Astrocyte of the hippocampus (primary cell): ENCODE measurements at places on chromosomes 12 and 14.

DNA sequence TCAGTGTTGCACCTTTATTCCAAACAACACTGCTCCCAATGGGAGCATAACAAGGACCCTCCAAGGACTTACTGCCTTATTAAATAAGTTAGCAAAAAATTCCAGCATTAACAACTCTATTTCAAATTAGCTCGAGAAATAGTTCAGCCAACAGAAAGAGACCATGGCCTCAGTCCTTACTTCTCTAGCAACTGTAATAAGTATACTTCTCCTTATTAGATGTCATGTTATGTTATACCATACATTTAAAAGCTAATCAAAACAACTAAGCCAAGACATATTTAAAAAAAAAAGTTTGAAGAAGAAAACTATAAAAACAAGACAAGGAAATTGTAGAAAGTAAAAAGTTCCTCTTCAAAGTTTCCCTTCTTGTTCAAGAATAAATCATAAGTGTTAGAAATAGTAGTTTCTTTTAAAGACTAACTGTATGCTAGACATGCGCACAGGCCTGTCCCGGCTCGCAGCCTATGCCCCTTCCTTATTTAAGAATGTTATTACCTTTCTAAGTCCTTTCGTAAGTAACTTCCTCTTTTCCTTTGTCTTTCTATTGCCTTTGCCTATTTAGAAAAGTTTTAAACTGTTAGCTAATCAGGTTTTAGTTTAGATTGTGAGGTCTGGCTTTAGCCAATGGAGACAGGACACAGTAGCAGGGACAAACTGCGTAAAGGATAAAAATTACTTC lies 68.6 kb downstream of the RESF1 start:
- no peak for DNase-seq

DNA sequence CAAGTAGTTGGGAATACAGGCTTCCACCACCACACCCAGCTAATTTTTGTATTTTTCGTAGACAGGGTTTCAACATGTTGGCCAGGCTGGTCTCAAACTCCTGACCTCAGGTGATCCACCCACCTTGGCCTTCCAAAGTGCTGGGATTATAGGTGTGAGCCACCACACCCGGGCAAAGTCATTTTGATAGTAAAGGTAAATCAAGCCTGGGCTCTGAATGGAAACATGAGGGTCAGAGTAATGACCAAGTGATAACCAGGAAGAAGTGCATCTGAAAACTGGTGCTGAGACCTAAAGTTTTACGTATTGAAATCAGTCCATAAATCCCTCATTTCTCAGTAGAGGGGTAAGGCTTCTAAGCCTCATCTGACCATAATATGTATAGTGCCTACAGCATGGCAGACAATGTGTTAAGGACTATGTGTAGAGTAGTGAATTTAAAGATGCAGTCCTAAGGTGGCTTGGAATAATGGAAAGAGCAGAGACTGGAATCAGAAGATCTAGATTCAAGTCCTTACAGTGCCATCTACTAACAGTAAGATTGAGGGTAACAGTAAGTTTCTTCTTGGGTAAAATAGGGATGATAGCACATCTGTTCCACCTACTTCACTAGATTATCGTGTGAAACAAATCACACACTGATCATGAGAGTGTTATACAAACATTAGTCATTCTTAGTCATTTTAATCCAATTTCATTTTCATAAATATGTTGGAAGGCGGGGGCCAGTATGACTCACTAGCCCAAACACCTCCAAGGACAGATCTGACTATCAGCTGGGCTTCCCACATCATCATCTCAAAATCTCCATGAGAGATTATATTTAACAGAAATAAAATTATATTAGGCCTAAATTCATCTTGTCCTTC lies 11.2 kb downstream of the MAP4K5 start:
- peak; percentile 53 for DNase-seq

DNA sequence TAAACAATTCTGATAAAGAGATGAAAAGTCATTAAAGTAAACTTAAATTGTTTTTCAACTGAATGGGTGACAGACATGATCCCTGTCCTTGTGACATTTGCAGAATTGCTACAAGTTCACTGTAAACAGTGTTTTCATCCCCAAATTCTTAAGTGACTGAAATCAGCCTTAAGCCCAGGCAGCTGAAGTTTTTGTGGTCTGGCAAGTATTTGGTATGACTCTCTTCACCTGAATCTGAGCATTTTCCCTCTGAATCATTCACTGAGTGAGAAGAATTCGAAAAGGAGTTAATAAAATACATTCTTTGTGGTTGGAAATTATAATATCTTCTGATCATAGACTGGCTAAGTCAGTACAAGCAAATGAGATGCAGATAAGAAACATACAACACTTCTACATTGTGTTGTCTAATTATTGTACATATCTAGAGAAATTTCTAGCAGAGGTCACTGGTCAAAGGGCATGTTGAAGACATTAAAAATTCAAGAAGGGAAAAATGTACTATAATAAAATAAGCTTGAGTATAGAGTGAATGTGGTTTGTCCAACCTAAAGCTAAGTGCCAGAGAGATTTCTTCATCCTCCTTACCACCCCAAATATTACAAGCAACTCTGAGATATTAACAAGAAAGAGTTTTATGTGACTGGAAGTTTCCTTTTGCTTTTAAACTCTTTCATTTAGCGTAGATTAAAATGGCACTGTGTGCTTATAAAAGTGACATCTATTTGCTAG lies 177.8 kb upstream of the DIO2 start:
- peak; percentile 93 for DNase-seq

DNA sequence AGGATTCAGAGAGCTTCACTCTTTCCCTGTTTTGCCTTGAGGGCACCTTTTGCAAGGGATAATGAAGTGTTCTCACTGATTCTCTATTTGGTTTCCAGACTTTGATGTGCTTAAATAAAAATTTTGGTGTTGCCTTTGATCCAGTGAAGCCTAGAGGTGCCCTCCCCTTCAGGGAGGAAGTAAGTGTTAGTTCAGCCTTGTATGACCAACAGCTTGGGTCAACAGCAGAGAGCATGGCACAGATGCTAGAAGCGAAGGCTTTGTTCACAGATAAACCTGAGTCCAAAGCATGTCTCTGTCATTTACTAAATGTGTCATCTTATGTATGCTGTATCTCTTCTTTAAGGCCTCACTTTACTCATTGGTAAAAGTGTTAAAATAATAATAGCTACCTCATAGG lies 52.8 kb upstream of the STXBP6 start:
- no peak for DNase-seq

DNA sequence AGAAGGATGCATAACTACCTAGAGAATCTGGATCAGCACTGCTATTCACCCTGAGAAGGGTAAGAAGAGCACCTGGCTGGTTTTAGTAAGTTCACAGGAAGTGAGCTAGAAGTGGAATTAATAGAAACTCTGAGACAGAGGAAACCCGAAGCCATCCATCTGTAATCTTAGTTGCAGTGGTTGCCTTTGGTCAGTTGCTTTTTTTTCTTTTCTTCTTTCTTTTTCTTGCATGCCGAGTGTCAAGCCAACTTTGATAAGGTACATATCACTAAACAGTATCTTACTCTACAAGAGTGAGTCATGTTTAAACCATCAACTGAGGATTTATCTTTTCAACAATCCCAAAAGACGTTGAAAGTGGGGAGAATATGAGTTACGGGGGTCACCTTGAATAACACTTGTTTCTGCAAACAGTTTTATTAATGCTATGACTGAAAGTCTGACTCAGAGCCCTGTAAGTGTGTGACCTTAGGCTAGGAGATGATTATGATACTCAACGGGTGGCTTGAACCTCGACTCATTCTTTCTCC lies 26.7 kb downstream of the C12orf75 start:
- DNase-seq, result no peak

DNA sequence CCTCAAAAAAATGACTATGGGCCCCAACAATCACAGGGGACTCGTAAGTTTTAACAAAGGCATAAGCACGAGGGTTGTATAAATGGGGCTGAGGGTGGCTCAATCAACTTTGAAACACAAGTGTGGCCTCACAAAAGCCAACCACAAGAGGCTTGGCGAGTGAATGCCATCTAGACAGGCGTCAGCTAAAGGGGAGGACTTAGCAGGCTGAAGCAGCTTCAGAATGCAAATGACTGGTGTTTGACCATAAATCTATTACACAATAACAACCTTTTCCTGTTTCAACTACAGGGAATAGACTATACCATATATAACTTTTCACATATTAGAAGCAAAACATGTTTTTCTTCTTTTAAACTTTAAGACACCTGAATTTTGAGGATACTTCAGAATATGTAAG lies 777.9 kb downstream of the FSCB start:
- DNase-seq, result peak; percentile 29

DNA sequence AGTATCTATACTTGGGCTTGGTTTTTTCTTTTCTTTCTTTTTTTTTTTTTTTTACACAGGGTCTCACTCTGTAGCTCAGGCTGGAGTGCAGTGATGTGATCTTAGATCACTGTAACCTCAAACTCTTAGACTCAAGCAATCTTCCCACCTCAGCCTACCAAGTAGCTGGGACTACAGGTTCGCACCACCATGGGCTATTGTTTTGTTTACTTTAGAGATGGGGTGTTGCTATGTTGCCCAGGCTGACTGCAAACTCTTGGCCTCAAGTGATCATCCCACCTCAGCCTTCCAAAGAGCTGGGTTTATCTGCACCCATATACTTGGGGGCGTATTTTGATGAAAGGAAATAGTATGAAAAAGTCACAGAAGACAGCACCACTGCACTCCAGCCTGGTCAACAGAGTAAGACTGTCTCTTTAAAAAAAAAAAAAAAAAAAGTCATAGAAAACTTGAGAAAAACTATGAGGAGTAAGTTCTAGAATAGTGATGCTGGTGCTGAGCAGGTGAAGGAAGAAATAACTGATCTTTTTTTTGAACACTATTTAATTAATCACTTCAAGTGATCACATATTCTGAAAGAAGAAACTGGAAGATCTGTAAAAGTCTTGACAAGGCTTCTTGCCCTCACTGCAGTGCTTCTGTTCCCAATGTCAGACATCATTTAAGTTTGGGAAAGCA lies 53.8 kb upstream of the NPFF start:
- peak; percentile 37 for DNase-seq

DNA sequence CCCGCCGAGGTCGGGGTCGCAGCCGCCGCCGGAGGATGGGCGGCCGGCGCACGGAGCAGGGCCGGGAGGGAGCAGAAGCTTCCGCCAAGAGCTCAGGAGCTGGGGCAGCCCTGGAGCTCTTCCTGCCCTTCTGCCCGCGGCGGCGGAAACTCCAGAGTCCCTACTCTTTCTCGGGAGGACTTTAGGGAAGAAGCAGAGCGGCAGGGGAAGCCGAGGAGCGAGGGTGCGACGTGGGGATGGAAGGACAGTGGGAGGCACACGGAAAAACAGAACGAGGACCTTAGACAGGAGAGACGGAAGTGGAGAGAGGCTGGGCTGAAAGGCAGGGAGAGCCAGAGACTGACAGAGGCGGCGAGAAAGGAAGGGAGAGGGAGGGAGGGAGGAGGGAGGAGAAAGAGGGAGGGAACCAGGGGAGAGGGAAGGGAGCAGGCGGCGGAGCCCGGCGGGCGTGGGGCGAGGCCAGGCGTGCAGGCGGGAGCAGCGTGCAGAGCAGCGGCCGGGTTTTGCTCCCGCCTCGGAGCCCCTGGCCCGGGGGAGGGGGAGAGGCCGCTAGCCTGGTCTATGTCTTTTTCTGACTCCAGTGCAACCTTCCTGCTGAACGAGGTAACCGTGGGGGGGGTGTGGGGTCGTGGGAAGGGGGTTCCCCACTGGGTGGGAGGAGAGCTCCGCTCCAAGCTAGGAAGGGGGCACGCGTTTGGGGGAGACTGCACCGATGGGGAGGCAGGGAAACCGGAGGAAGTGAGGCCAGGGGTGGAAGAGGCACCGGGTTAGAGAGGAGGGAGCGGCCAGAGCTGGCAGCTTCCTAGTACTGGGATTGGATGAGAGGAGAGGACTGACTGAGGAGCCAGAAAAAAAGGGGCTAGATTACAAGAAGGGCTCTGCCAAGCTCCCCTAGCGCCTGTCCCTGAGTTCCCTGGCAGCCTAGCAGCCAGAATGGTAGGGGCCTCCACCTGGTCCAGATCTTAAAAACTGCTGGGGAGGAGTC lies 2.9 kb upstream of the CACNB3 start:
- DNase-seq, result peak; percentile 91

DNA sequence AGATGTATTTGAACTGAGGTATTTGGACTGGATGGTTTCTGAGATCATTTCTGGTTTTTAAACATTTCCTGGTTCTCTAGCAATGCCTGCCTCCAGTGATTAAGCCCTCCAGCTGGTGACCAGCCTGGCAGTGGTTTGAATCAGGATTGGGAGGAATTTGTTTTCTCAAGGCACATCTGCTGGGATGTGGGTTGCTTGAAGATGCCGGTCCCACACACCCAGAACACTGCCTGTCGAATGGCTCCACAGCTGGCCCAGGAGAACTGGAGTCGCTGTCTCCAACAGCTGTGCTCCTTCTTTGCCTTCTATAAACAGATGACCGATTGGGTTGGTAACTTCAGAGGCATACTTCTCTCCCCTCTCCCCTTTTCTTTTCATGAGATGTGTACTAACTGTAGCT lies 258.0 kb upstream of the DDHD1 start:
- peak; percentile 57 for DNase-seq

DNA sequence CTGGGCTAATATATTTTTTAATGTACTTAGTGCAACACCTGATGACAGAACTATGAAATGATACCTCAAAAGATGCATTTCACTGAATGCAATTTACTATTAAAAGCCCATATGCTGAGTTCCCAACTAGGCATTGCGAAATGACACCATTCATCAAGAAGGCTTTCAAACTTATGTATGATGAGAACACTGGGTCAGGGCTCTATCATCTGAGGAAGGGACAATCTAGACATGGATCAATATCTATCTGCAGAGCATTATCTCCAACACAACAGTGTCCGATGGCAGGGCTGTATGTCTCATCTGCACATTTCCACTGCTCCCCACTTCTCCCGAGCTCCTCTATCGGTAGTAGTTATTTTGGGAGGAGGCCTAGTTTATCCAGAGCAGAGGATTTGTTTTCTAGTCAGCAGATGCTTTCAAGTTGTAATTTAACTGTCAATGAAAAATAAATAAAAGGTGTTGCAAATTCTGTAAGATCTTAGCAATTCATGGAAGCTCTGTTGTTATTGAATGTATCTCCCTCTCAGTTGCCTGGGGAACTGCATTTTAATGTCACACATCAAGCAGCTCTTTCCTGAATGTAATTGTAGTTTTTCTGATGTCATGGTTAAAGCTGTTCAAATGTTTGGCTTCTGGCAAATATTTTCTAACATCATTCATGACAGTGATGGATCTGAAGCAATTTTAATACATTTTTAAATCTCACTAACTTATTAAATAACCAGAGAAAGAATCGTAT lies 7.4 kb upstream of the GCH1 start:
- DNase-seq, result no peak

DNA sequence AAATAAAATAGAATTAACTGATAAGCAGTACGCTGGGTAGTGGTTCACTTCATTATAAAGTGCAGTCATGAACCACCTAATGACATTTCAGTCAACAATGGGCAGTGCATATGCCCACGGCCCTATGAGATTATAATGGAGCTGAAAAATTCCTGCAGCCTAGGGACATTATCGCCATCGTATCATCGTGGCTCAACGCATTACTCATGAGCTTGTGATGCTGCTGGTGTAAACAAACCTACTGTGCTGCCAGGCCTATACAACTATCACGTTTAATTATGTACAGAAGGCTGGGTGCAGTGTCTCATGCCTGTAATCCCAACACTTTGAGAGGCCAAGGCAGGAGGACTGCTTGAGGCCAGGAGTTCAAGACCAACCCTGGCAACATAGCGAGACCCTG lies 62.3 kb upstream of the TMEM263 start:
- peak; percentile 31 for DNase-seq

GRCh38 chr12:70719071-70719470 lies 81.8 kb upstream of the PTPRB start:
- no peak for DNase-seq
